Right cardiac atrium (tissue), 5 donors: ENCODE measurements at places on chromosomes 7 and 10. TPM values are rescaled to one million over a fixed set of nuclear protein-coding genes. Genes with fewer than 3 reads are reported as not detected.
A peak's percentile ranks its signal among the peaks of the same experiment; 100 is the strongest.

- DNase-seq = no peak
These were observed 8.2 kb downstream of the AGFG2 start for GRCh38 chr7:100546926-100547800.

The PON3 gene
- total RNA-seq = 1.9 TPM

- DNase-seq = no peak
These were observed 211.5 kb downstream of the KLF6 start for GRCh38 chr10:3573498-3573897.

- DNase-seq = no peak
These were observed 276.8 kb upstream of the AKR1E2 start for GRCh38 chr10:4549139-4549653.

DNA sequence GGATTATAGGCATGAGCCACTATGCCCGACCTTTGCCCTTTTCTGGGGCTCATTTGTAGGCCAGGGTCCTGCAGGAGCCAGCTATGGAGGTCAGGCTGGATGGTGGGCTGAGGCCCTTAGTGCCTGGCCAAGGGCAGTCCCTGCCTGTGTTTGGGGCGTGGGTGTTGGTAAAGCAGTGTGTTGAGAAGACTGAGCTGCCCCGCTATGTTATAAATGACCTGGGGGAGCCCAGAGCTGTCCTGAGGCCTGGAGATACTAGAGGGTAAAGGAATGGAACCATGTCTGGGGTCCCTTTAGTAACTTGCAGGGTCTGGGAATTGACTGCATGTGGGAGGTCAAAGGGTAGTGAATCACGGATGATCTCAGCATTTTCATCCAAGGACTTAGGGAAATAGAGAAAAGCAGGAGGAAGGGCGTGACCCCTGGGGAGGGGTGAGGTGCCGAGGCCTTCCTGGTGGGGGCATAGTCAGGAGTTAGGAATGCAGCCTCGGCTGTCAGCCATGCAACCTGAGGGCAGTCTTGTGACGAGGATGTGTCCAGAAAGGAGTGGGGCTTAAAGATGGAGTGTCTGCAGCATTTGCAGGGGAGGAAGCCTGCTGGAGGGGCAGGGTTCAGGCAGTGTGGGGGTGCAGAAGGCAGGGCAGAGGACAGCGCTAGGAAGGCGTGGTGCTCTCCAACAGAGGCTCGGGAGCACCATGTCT lies 31.5 kb downstream of the TMEM248 start:
- DNase-seq = no peak

DNA sequence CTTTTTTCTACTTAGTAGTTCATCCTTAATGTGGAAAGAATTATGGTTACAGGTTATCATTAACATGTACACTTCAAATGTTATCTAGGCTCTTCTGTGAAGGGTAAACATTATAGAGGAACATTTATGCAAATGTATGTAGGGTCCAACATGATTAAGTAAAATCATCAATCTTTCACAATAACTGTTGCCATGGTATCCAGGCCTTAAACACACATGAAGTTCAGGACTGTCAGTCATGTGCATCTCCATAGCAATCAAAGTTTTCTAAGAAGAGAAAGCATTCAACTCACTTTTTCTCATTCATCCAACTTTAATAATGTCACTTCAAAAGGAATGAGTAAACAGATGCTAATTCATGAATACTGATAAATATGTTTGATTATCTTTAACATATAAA lies 83.6 kb downstream of the DNAJC1 start:
- no peak for DNase-seq

The ZP3 gene
- not detected for total RNA-seq

The LBX1 gene
- not detected for total RNA-seq

GRCh38 chr7:4245866-4246470 lies 436.1 kb upstream of the FOXK1 start:
- no peak for DNase-seq

GRCh38 chr7:30932562-30932961 lies 20.9 kb downstream of the AQP1 start:
- DNase-seq = no peak

DNA sequence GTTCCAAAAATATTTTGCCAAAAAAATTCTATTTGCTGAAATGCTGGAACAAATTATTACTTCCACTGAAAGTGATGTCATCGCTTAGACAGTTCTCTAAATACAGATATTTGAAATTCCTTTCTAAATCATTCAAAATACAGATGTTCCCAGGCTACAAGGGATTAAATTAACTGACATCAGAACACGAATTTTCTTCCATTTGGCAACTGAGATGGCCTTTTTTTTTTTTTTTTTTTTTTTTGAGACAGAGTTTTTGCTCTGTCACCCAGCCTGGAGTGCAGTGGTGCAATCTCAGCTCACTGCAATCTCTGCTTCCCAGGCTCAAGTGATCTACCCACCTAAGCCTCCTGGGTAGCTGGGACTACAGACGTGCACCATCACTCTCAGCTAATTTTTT lies 57.0 kb downstream of the P4HA1 start:
- DNase-seq = no peak

DNA sequence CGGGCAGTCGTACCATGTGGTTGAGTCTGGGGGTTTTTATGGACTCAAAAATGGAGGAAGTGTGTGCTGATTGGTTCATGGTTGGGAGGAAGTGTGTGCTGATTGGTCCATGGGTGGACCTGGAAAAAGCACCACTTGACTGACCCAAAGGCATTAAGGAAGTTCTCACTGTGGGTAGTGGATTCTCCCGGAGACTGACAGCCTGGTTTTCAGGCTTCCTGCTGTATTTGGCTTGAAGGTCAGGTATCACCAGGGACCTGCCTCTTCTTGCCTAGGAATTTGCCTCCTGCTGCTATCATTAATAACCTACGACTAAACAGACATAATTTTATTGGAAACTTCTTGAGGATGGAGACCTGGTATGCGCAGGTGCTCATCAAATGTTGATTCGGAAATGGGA lies 268.8 kb upstream of the LRGUK start:
- DNase-seq = no peak

DNA sequence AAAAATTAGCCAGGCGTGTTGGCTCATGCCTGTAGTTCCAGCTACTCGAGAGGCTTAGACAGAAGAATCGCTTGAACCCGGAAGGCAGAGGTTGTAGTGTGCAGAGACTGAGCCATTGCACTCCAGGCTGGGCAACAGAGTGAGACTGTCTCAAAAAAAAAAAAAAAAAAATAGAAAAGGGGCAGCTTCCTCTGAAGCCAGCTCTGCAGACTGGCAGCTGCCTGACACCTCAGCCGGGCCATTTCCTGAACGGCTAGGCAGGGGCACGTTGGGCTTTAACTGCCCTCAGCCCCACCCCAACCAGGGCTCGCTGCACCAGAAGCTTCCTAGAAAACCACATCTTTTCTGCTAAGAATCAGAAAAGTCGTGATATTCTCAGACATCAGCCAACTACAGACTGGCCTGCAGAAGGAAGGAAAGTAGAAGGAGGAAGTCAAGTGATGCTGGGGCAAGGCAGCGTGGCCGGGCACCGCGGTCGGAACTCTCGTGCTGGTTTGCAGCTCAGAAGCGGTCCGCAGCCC lies 38.0 kb downstream of the PRKAG2 start:
- DNase-seq = peak; percentile 77

The CYP2C19 gene
- total RNA-seq = not detected

DNA sequence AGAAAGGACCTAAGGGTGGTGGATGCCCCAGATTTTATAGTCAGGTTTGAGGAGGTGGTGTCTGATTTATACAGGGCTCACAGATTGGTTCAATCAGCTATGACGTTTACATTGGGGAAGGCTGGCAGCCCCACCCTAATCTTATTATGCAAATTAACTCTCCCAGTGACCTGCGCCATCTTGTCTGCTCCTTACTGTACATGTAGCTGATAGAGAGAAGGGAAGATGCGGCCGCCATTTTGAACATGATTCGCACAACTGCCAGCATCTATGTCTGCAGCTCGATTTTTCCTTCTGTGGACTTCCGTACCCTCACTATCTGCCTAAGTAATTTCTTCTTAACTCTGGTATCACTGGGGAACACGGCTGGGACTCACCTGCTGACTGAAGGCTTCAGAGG lies 619.0 kb upstream of the DPP6 start:
- no peak for DNase-seq

DNA sequence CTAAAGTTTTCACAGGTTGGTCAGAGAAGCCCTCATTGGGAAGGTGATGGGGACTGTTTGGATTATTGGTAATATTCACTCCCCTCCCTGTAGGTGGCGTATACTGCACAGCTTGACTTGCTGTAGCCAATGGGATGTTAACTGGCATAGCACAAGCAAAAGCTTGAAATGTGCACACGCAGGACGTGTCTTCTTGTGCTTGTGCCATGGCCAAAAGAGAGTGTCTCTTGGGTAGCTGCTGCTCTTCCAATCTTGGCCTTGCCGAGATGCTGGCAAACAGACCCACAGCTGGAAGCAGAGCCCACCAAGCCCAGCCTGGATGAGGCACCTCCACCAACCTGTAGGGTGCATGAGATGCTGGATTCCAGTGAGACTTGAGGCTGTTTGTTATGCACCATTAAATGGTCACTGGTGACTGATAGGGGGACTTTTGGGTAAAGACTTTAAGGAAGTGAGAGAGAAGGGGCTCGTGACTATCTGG lies 266.0 kb downstream of the GRID1 start:
- no peak for DNase-seq

DNA sequence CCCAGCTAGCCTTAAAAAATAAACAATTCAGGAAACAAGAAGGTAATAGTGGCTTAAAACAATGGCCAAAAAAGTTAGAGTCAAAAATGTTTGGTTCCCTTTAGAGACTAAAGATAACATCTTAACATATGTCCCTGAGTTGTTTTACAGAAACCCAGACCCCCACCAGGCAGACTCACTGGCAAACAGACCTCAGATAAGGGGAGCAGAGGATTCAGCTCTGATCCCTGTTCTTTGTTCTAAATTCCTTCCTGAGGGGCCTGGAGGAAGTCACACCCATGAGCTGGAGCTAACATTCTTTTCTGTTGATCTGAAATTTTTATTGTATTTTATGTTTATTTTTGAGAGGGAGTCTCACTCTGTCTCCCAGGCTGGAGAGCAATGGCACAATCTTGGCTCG lies 247.2 kb downstream of the USP6NL start:
- DNase-seq = no peak

DNA sequence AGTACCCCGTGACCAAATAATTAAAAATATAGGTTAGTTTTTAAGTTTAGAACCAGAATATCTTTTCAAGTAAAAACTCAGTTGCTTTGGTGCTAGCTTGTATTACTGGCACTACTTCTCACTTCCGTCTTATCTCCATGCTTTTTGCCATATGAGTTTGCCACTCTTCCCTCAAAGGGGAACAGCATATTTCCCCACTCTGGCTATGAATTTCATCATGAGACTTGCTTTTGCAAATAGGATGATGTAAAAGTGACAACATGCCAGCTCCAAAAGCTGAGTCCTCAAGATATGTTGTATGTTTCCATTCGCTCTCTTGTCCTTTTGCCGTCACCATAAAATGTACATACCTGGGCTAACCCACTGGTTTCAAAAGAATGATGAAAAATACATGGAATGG lies 178.1 kb upstream of the SEMA3A start:
- no peak for DNase-seq

The MET gene
- total RNA-seq = 8.4 TPM

DNA sequence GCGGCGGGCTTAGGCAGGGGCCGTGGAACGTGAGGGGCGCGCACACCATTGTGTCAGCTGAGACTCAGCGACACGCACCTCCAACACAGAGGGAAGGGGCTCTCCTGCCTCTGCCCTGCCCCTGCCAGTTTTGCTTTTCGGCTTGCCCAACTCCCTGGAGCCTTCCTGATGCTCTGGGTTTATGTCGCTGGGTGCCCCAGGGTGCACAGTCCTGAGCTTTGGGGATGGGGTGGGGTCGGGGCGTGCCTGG lies 13.3 kb downstream of the TMEM120A start:
- peak; percentile 56 for DNase-seq

DNA sequence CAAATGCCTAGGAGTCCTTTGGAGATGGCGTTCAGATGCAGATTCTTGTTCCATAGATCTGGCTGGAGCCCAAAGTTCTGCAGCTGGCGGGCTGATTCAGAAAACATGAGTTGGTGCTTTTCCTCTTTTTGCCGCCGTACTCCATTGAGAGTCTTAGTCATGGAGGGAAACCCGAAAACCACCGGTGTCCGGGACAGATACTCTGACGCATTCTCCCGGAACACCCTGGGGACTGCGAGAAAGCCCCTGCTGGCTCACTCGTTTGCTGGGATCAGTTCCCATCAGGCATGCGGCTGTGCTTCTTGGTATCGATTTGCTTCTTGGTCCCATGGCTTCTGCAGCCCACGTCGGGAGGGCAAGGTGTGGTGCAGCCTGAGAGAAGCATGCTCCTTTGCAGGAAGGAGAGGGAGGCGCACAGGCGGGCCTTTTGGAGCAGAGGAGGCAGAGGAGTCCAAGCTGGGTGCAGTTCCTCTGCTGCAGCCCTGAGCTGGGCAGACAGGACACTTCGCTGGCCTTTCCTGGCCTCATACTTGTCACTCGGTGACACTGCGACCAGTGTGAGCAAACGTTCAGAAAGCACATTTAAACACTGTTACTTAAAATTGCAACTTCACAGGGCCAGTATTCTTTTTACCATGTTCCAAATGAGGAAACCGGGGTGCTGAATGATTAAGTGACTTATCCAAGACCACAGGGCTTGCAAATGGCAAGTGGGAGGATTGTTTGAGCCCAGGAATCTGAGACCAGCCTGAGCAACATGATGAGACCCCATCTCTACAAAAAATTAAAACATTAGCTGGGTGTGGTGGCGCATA lies 30.6 kb upstream of the PFKFB3 start:
- peak; percentile 76 for DNase-seq

The PNLIPRP3 gene
- not detected for total RNA-seq

- no peak for DNase-seq
These were observed 12.4 kb downstream of the CAMK2B start for GRCh38 chr7:44313016-44313415.

DNA sequence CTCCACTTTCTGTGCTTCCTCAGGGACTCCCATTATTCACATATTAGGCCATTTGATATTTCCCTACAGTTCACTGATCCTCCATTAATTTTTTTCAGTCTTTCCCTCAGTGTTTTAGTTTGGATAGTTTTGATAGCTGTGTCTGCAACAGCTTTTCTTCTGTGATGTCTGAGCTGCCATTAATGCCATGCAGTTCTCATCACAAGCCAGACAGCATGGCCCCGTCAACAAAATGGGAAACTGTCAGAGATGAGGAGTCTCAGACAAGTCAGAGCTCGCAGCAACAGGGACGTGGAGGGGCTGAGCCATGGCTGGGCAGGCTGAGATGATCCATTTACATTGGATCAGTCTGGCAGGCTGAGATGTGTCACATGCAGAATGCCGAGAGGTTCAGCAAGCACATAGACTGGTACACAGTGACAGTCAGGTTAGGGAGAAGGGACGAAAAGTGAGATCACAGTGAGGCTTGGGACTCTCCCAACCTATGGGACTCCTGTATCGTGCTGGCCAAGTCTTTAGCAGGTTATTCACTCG lies 65.4 kb downstream of the NPS start:
- DNase-seq = no peak

DNA sequence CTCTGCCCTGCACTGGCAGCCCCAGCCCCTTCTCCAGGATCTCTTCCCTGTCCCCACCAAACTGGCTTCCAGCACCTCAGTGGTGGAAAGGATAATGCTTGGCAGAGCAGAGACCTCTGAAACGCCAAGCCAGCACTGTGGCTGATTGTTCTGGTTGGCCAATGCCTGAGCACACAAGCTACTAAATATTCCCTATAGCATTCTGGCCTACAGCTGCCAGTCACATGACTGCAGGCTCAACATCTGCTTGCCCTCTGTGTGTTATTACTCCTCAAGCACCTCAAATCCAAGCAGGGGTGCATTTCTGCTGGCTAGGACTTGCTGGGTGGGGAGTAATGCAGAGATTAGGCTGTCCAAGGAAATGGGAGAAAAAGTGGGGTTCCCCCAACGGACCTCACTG lies 6.1 kb downstream of the TBATA start:
- no peak for DNase-seq

- no peak for DNase-seq
These were observed 1.5 kb downstream of the PIK3CG start for GRCh38 chr7:106866298-106867281.

GRCh38 chr7:29844559-29844958 lies 38.3 kb downstream of the WIPF3 start:
- no peak for DNase-seq
